ENCODE measurements at places on chromosomes 2 and 18.

GRCh38 chr2:53018825-53019425 is 748.7 kb upstream of the CHAC2 start:
- DNase-seq, result no peak

DNA sequence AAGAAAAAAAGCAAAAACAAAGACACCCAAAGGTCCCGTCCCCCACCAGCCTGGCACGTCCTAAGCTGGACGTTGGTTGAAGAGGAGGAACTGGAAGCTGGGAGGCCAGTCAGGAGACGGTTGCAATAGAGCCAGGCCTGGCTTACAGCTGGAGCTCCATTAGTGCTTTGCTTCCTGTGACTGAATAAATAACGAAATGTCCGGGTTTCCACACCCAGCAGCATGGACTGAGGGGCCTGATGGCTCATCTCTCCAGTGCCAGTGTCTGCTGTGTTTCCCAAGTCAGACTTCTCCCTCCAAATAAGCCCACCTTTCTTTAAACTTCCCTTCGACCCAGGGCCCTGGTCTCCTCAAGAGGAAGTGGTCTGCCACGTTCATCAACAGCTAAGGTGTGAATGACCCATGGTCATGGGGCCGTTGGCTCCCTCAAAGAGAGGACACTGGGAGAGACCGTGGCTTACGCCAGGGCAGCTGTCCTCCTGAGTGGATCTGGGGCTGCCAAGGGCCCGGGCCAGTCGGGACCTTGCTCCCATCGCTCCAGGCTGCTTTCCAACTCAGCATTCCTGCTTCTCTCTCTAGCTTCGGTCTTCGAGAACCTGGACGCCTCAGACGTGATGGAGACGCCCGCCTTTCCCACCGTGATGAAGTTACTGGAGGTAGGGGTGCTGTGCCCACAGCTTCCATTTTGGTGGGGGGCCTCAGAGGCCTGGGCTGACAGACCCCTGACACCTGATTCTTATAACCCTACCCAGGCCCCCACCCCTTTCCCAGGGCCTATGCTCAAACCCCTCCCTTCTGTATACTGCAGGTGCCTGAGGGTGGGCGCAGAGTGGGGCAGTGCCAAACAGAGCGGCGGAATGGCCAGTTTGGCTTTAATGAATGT is 44.9 kb downstream of the MYO7B start:
- no peak for DNase-seq

GRCh38 chr2:86570059-86570458 is 6.8 kb upstream of the CHMP3 start:
- no peak for DNase-seq

GRCh38 chr2:135052042-135052876 is at the start of gene RAB3GAP1:
RAB3GAP1 (plus strand) TSS chr2:135052292; CDS start chr2:135052308, 16 bp downstream.
- DNase-seq, result peak; percentile 77

GRCh38 chr2:18077231-18077630 is 198.8 kb downstream of the KCNS3 start:
- DNase-seq, result no peak

GRCh38 chr2:11701751-11702301 is 31.8 kb upstream of the NTSR2 start:
- no peak for DNase-seq

- DNase-seq, result no peak
Observed at GRCh38 chr2:9403924-9404323, 19.4 kb downstream of the ITGB1BP1 start.

DNA sequence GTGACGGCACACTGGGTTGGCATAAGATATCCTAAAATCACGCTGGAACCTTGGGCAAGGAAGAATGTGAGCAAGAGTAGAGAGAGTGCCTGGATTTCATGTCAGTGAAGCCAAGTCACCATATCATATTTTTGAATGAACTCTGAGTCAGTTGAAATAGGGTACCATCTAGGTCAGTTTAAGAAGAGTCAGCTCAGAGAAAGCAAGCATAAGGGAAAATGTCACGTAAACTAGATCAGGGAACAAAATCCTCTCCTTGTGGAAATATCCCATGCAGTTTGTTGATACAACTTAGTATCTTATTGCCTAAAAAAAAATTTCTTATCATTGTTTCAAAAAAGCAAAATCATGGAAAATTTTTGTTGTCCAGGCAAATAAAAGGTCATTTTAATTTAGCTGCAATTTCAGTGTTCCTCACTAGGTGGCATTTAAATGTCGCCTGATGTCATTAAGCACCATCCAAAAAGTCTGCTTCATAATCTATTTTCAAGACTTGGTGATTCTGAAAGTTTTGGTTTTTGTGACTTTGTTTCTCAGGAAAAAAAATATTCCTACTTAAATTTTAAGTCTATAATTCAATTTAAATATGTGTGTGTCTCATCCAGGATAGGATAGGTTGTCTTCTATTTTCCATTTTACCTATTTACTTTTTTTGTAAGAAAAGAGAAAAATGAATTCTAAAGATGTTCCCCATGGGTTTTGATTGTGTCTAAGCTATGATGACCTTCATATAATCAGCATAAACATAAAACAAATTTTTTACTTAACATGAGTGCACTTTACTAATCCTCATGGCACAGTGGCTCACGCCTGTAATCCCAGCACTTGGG is 19.6 kb downstream of the RSAD2 start:
- no peak for DNase-seq

DNA sequence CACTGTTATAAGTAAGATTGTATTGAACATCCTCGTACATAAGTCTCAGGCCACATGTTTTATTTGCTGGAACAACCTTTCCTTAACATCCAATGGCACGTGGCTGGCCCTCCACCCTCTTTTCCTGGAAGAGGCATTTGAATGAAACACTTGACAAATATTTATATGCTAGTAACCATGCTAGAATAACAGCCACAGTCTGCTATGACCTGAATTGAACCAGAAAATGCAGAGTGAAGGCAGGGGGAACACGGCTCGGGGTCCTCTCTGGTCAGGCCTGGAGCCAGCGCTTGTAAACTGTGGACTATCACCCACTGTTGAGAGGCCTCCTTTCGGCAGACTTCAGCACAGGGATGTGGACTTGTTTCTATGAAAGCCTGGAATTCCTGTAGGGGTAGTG is 198.2 kb upstream of the COPS8 start:
- no peak for DNase-seq

DNA sequence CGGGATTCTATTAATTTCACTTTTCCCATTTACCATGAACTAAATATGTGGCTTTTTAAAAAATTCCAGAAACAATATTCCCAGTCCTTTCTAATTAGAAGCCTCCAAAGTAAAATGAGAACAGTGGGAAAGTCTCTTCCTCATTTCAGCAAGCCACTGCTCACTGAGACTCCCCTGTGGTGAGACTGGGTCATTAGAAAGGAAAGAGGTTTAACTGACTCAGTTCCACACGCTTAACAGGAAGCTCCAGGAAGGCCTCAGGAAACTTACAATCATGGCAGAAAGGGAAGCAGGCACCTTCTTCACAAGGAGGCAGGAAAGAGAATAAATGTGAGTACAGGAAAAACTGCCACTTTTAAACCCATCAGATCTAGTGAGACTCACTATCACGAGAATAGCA is 258.9 kb upstream of the CHAC2 start:
- DNase-seq, result no peak

GRCh38 chr2:239178954-239179353 is 221.9 kb downstream of the HDAC4 start:
- DNase-seq, result no peak

- DNase-seq, result no peak
Observed at GRCh38 chr2:705971-706511, 28.8 kb upstream of the TMEM18 start.

DNA sequence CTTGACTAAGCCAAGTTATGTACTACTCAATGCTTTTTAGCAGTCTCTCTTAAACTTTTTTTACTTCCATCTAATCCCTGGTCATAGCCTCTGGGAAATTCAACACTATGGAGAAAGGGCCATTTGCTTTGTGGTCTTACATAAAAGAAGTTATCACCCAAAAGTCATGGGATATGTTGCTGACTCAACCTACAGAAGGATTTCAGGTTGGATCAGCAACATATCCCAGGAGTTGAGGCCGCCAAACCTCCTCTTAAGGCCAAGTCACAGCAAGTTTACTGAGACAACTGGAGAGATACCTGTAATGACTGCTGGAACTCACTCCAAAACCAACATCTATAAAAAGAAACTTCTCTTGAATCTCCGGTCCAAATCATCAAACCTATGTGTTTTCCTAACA is 141.1 kb downstream of the IRS1 start:
- DNase-seq, result no peak

DNA sequence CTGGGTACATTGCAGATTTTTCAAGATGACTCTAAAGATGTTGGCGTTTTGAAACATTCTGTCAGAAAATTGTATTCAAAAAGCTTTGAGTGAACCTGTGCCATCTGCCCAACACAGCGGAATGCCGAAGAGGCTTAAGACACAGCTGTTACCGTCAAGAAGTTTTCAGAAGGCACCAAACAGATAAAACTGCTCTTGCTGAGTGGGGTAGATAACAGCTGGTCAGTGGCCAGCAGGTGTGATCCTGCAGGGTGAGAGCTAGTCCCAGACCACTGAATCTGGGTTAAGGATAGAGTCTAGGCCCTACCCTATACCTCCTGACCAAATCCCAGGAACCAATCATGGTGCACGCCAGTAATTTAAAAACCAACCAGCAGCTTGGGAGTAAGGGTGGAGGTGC is 60.5 kb upstream of the B3GNT7 start:
- no peak for DNase-seq

- DNase-seq, result no peak
Observed at GRCh38 chr2:155665704-155666103, 666.8 kb downstream of the NR4A2 start.

GRCh38 chr2:71254776-71255175 is 27.9 kb upstream of the PAIP2B start:
- no peak for DNase-seq

DNA sequence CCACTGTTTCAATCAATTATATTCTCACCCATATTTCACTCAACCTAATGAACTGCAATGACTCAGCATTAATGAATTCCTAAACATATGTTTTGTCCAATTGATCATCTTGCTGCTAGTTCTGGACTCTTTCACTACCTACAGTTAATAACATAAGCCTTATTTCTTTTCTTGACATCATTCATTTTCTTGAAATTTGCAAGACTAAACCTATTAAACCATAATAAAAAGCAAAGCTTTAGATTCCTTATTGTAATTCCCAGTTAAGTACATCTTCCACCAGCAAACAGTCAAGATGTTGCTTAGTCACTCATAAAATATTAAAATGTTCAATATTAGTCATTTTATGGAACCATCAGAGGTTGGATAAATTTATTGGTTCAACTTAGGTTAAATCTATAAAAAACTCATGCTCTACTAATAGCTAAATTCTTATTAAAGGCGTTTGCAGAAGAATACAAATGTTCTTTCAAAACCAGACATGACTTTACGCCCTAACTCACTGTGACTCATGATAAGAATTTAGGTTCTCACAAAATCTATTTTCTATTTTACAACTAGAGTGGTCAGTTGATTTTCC is 599.4 kb downstream of the RNF144A start:
- no peak for DNase-seq

- DNase-seq, result no peak
Observed at GRCh38 chr18:35073186-35074105, 32.2 kb downstream of the MAPRE2 start.

DNA sequence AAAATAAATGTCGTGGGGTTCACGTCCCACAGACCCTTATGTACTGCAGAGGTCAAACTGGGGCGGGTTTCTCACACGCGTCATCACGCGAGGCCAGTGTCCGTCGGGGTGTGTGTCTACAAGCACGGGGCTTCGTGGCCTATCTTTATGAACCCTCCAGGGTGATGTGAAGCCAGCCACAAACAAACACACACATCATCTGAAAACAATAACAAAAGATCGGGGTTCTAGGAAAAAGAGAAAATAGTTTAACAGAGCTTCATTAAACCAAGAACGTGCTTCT is 23.3 kb downstream of the LDLRAD4 start:
- DNase-seq, result no peak

DNA sequence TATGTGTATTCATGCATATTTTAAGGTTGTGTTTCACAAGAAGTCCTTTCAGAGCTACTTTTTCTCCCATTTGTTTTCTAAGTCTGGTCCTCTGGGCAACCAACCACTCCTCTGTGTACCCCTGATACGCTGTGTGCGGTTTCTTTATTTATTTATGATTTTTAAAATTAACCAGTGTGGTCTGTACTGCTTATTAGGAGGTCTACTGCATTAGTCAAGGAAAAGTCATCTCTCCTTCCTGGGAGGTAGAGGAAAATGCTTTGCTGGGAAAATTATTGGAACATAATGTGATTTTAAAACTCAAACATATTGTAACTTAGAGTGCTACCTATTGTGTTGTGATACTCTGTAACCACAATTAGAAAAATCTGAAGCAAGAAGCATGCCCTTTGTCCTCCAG is 1404.3 kb downstream of the SUCLG1 start:
- DNase-seq, result no peak

GRCh38 chr2:148957023-148957422 is 81.5 kb upstream of the LYPD6B start:
- DNase-seq, result no peak

DNA sequence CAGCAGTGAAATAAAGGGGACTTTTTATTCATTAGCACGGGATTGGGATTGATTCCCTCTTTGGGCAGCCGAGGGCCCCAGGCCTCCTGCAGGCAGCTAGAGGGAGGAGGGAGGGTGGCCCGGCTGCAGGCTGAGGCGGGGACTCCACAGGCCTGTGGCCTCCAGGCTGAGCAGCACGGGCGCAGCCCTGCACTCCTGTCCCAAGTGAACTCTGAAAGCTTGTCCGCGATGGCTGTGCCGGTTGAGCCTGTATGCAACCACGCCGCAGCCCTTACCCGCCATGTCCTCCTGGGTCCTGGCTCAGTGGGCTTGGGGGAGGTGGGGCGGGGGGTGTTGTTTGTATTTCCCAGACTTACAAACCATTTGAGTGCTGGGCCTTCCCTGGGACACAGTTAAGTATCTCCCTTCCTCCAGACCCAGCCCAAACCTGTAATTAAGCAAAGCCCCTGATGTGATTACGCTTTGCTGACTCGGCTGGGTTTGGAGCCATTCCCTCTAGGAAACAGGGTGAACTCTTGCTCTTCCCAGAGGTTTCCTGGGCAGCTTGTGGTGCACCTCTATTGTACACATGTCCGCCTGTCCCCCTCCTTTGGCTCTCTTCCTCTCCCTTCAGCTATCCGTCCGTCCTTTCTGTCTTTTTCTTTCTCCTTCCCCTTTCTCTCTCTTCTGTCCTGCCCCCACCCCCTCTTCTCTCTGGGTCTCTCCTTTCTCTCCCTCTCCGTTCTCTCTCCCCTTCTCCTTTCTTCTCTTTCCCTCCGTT is 5.3 kb downstream of the GLI2 start:
- no peak for DNase-seq
